ENCODE measurements at places on chromosomes 5 and 9.

DNA sequence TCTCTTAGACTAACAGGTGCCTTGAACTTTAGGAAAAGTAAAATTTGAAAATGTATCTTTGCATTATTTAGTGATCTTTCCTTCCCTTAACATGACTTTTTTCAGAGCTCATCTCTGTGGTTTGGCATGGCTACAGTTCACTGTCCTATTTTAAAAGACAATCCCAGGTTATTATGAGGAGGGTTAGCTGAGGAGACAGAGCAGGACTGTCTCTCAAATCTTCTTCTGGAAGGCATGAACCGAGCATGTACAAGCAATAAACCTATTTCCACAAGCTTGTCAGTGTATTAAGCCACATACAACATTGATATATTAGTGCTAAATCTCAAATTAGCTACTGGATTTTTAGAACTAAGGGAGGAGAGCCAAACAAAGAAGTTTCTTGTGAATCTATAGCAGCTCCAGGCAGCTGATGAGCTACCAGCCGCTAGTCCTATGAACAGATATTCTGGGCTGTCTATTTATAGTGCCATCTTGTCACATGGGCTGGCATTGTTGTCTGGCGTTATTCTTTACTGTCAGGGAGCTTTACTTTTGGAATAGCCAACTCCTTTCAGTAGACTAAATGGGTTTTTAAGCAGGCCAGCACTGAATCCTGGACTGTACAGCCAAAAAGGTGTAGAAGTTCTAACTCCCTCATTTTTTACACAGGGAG is 171.2 kb upstream of the ACTBL2 start:
- no peak for DNase-seq

- no peak for DNase-seq
Observed at GRCh38 chr9:70136632-70137031, 93.0 kb downstream of the MAMDC2 start.

- no peak for DNase-seq
Observed at GRCh38 chr5:41201082-41201772, 12.1 kb downstream of the C6 start.

DNA sequence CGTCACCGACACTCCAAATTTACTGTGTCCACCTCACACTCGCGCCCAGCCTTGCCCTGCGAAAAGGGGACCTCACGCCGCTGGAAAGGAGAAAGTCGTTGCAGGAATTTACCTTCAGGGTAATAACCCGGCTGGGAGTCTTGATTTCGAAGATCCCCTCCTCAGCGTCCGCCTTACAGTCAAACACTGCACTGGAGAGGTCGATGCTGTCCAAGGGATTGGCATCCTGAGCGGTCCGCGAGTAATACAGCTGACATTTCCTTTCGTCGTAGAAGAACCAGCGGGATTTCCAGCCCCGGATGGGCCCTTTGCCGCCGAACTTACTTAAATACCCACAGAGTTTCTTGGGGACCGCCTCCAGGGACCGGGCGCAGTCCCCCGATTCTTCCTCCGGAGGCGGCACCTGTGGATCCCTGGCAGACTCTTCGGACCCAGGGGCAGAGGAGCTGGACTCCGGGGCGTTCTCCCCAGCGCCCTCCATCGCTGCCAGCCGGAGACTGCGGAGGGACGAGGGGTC is 330 bp downstream of the TBC1D2 start:
- peak; percentile 80 for DNase-seq

GRCh38 chr5:84213212-84213611 is 171.5 kb downstream of the EDIL3 start:
- DNase-seq, result no peak

- no peak for DNase-seq
Observed at GRCh38 chr5:130720355-130720754, 444.7 kb downstream of the HINT1 start.

Measured in posterior vena cava (tissue), 2 donors.